ENCODE measurements at places on chromosomes 1 and 21.

- no peak for DNase-seq
Measured at GRCh38 chr1:55204997-55205396, 10.2 kb downstream of the USP24 start.

DNA sequence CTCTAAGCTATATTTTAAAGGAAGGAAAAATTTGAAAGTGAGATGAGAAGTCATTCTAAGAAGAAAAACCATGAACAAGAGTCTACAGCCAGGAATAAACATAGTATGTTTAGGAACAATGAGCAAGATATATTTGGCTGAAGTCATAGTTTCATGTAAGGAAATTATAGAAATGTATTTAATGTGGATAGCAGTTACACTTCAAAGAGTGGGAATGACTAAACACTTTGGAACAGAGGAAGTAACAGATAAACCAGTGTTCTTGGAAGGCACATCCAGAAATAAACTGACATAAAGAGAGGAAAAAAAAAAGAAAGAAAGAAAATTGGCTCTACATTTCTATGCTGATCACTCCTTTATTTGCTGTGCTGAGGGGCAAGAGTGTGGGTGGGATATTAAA lies 18.0 kb downstream of the C8A start:
- no peak for DNase-seq

DNA sequence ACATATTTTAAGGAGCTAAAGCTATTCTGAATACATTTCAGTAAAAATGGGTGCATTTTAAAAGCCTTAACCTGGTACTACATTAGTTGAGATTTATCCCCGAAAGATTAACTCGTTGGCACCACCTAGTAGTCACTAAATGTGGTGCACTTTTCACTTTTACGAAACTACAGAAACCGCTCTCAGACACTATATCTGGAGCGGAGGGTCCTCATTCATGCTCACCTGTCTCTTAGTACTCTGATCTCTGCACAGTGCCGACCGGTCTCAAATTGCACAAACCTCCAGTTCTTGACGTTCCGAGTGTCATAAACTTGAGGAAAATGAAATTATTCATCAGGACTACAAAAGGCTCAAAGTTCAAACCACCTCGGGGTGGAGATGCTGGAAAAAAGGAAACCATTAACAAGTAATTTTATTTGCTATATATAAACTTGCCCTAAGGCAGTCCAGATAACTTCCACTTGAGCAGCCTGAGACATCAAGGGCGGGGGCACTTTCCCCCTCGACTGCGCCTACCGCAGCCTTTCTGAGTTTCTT lies 722 bp downstream of the LZIC start:
- DNase-seq = no peak

- DNase-seq = no peak
Measured at GRCh38 chr1:54250670-54251069, 50.7 kb downstream of the MRPL37 start.

- no peak for DNase-seq
Measured at GRCh38 chr1:11157394-11157793, 31.8 kb upstream of the ANGPTL7 start.

DNA sequence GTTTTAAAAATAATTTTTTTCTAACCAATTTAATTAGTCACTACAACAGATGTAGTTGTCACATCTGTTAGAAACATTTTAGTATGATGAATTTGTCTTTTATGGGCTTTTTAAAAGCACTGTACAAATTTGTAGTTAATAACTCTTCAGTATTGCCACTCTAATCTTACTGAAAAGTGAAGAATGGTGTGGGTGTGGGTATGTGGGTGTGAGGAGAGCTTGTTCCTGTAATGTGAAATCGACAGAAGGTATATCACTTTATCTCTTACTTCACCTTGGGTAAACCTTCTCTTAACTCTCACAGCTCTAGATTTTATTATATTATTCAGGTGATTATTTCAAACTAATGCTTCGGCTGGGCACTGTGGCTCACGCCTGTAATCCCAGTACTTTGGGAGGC lies 42.5 kb downstream of the TMEM200B start:
- no peak for DNase-seq

DNA sequence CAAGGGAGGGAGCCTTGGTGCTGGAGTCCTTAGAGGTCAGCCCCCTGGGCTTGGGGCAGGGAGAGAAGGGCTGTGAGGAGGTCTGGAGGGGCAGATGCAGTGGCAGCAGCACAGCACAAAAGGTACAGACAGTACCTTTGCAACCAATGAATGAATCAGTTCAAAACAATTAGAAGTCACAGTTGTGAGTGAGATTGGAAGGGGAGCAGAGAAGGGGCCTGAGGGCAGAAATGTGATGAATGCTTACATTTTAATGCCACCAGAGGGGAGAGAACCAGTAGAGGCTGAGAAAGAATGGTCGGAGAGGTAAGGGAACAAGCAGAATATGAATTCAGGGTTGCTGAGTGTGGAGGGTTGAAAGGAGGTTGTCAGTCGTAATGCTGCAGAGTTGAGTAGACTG lies 24.2 kb downstream of the CAMTA1 start:
- DNase-seq = no peak

- DNase-seq = no peak
Measured at GRCh38 chr1:100441651-100442050, 89.3 kb downstream of the CDC14A start.
